ENCODE measurements at places on chromosomes 7 and 10.
A peak's percentile ranks its signal among the peaks of the same experiment; 100 is the strongest.

DNA sequence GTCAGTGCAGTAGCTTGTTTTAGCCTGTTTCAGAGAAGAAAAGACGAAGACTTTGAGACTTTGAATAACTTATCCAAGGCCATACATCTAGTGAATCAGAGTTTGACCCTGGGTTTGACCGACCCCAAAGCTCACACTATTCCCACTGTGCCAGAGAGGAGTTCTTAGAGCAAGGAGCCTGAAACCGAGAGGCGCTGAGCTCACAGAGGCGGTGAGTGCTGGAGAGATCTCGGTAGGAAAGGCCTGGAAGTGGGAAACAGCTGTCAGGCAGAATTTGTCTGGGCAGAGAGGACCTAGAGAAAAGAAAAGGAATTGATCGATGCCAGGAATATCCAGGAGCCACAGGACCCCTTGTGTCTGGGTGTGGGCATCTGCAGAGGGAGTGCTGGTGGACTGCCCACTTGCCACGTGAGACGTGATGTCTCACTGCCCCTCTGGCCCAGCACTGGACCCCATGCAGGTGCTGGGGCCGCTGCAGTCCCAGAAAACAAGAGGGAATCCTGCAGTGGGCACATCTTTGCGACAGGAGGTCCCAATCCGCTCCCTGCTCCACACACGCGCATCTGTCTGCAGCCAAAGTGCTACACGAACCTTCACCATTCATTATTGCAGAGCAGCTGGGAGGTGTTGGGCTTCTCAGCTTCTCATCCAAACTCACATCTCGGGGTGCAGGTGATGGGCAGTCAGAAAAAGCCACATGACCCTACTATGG, 6.2 kb downstream of the CALML3 start:
- no peak for DNase-seq

DNA sequence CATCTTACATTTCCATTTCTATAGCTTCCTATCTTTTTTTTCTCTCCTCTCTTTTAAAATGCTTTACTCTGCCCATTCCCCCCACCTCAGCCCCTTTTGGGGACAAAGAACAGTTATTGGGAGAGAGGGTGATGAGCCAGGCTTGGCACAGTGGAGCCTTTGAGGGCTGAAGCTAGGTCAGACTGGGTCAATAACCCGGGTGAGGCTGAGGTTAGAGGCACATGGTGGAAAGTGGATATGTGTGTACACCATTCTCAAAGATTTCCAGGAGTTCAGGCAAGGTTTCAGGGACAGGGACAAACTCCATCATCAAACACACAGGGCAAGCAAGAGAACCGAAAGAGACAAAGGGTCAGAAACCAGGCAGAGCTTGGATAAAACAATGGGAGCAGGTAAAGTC, 11.5 kb downstream of the ABCB4 start:
- no peak for DNase-seq

DNA sequence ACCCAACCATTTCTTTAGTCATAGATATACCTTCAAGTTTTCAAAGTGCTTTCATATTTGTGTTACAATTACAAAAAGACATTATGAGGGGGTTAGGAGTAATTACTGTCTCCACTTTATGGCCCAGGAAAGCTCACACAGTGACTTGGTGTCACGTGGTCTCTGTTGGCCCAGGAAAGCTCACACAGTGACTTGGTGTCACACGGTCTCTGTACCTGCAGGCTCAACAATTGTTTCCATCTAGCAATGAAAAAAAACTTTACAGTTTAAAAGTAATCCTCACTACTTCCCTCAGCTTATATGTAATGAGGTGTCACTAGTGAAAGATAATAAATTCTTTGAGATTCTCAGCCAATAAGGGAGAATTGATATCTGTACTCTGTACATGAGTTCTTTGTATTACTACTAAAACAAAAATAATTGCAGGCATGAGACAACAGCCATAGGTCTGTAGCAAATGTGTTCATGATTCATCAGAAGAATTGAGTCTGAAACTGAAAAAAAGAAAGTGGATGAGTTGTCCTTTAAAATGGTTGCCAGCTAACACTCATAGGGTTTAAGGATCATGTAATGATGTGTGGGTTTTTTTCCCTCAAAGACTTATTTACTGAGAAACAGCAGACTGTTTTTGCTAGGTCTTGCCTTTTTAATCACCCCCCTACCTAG, 10.9 kb downstream of the OGDH start:
- peak; percentile 70 for DNase-seq

- DNase-seq, result no peak
These were observed 159.1 kb downstream of the CELF2 start for GRCh38 chr10:11176746-11177145.

- DNase-seq, result peak; percentile 29
These were observed 30.3 kb upstream of the CDK1 start for GRCh38 chr10:60747817-60748469.

DNA sequence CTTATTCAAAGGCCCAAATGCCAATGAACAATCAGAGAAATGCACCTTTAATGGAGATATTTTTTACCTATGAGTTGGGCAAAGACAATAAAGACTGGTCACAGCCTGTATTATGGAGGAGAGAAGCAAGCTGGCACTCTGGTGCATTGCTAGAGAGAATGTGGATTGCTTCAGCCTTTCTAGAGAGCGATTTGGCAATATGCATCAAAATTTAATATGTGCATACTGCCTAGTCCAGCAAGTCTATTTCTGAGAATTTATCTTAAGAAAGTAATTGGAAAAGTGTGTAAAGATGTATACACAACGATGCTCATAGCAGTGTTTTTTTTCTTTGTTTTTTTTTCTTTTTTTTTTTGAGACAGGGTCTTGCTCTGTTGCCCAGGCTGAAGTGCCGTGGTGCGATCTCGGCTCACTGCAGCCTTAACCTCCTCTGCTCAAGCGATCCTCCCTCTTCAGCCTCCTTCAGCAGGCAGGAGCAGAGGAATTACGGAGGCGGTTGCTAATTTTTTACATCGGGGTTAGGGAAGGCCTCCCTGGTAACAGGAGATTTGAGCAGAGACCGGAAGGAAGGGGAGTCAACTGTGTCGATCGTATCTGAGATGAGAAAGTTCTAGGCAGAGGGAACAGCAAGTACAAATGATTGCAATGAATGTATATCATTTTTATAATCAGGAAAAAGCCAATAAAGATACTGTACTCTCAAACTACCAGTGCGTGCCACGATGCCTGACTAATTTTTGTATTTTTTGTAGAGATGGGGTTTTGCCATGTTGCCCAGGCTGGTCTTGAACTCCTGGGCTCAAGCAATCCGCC, 16.4 kb downstream of the KIAA1549 start:
- DNase-seq, result no peak

DNA sequence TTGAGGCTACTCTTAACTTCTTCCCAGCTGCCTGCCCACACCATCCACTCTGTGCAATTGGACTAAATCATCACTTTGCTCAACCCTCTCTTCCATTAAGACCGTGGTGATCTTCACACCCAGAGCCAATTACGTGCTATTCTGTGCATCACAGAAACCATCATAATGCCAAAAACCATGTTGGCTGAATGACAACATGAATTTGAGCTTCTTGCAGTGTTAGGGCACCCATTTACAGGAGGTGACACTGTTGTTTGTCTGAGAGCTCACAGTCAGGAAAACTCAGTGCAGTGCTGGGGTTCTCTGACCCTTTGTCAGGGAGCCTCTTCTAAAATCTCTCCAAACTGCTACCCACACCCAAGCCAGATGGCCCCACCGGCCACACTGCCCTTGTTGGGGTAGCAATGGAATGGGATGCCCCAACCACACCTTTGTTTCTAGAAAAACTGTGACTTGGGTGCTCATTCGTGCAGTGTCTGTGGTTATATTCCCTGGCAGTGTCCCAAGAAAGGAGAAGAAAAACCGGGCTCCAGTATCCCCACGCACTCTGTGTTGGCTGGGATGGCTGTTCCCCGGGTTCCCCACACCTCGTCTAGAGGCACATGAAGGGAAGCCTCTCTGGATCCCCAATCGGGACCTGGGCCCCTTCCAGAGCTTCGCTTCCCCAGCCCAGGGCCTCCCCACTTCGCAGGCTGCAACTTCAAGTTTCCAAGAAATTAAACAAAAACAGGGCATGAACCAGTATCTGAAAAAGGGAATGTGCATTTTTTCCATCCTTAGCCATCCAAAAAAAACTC, 2.0 kb upstream of the TNS3 start:
- DNase-seq, result no peak

- DNase-seq, result no peak
These were observed 32.8 kb downstream of the FOXK1 start for GRCh38 chr7:4714767-4715409.

DNA sequence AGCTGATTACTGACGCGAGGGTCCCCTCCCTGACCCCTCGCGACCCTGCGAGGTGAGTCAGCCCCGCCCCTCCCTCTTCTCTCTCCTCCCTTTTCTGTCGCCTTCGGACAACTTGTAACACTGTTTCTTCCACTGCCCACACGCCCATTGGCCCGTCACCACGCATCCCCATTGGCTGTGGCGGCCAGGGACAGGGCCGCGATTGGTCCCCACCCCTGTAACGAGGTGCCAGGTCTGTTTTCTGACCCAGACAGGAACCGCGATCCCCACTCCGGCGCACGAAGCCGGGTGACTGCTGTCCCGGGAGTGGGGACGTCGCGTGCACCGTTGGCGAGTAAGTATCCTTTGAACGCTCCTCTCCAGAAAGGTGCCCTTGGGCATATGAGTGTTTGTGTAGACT, at the start of gene STRA8:
Gene STRA8 (plus strand): TSS at position 269 of the 400 bp plus-strand sequence. CDS start 6,687 bp downstream, outside the sequence.
- DNase-seq, result no peak

- no peak for DNase-seq
These were observed 7.3 kb upstream of the ZNF22 start for GRCh38 chr10:44993226-44993921.
